ENCODE measurements at places on chromosomes 6 and 20.
A peak's percentile ranks its signal among the peaks of the same experiment; 100 is the strongest.

GRCh38 chr6:17276766-17277165 is 4.4 kb upstream of the RBM24 start:
- DNase-seq, result no peak

- no peak for DNase-seq
Observed at GRCh38 chr6:53041356-53041755, 23.8 kb upstream of the FBXO9 start.

GRCh38 chr6:129567374-129567773 is 142.6 kb downstream of the ARHGAP18 start:
- DNase-seq, result peak; percentile 66

DNA sequence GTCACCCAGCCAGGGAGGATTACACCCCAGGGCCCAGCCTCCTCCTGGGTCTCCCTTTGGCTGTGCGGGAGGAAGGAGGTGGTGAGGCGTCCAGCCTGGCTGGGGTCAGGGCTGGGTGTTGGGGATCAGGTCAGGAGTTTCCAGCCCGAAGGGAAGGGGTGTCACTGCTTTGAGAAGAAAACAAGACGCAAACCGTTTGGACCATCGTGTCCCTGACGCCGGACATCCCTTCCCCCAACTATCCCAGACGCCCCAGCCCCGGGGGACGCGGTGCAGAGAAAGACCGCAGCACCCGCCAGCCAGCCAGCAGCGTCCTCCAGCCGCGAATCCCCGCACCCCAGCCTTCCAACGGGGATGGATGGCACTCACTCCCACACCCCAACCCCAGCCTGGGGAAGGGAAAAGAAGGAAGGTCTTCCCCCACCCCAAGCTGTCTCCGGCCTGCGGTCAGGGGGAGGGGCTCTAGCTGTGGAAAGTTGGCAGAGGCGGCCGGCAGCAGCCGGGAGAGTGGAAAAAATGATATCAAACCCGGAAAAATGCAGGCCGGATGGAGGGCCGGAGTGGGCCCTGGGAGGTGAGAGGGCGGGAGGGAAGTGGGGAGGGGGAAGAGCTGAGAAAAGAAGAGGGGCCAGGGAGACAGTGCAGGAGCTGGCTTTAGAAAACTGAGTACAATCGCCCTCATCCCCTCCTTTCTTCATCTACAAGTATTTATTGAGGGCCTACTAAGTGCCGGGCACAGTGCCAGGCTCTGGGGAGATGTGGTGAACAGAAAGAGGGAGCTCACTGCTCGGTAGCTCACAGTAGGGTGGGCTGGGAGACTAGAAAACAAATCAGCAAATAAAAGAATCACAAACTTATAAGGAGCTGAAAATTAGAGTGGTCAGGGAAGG is 10.6 kb downstream of the REM1 start:
- DNase-seq, result peak; percentile 48

- DNase-seq, result no peak
Observed at GRCh38 chr6:109295109-109295773, 87.0 kb downstream of the CD164 start.

DNA sequence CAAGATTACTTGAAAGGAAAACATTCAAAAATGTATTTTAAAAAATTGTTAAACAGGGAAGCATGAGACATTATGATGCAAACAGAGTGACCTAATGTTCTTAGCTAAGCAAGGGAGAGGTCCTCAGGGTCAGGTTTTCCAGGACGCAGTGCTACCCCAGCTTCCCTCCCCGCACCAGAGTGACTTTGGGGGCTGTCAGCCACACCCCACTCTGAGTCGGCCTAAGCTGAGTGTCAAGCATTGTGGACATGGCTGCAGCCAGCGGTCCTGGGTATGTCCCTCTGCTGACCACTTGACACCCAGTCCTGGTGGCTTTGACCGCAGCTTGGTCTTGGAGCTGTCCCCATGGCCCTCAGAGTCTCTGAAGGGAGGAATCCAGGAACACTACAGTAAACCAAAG is 54.9 kb upstream of the CD93 start:
- DNase-seq, result no peak

DNA sequence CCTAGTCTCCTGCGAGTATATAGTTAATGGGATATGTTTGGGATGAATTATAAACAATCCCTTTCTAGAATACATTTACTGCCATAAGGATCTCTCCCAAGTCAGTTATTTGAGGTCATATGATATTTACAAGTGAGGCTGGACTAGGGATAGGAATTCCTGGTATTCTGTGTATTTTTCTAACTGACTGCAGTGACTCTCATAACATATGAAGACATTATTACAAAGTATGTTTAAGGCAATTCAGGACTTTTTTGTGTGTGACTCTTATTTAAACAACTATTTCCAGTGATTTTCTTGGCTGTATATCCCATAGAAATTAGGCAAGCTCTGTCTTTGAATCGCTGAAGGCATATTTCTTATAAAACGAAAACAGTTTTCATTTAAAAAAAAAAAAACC is 18.4 kb upstream of the TNFAIP3 start:
- DNase-seq, result no peak

GRCh38 chr6:47420394-47421371 is 56.9 kb upstream of the CD2AP start:
- no peak for DNase-seq

DNA sequence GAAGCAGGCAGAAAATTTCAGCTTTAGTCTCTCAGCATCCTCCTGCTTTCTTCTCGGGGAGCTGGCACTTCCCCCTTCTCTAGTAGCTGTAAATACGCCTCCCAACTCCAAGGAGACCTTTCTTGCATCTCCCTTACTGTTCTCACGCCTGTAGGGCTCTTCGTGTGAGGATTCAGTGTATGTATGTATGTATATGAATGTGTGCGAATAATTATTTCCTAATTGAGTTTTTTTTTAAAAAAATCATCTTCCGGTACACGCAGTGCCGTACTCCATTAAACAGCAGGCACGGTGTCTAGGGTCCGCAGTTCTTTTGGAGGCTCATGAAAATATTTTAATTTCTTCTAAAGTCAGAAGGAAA is 85.4 kb downstream of the HFE start:
- DNase-seq, result peak; percentile 34

DNA sequence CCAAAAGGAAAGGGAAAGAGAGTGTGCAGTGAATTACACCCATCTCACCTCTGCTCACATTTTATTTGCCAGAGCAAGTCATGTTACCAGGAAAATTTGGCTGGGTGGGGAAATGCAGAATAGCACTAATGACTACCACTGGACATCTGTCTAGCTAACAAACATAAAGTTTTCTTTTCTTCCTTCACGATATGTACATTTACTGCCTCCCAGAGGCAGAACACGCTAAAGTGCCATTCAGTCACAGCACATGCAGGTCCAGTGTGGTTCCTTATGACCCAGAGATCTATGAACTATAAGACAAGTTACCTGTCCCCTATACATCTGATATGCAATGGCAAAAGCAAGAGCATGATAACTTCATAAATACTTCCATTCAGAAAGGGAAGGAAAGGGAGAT is 194.1 kb downstream of the OGFRL1 start:
- DNase-seq, result no peak

Measured in stimulated activated CD4-positive, alpha-beta T cell treated with anti-CD3 and anti-CD28 coated beads, Interleukin-15, amount 100 ng/mL, for 24 hours (primary cell).